GM23338 (cell line): ENCODE measurements at places on chromosomes 5 and 9. TPM values are rescaled to one million over a fixed set of nuclear protein-coding genes. Genes with fewer than 3 reads are reported as not detected.

PCDHB14 gene
- 0.71 and 0.83 TPM in 2 replicates for polyA plus RNA-seq

PCDHGB6 gene
- 1.6 and 2.8 TPM in 2 replicates for polyA plus RNA-seq

PCDHGB5 gene
- polyA plus RNA-seq: 1.7 and 2.5 TPM in 2 replicates

IFNK gene
- polyA plus RNA-seq: not detected in 2 replicates

SLCO4C1 gene
- polyA plus RNA-seq: 1.9 and 2.4 TPM in 2 replicates

OSMR gene
- polyA plus RNA-seq: 1.5 and 1.7 TPM in 2 replicates

IL4 gene
- polyA plus RNA-seq: not detected in 2 replicates

GOLGA1 gene
- polyA plus RNA-seq: 8.0 and 8.8 TPM in 2 replicates

BAAT gene
- 0.08 and 0.12 TPM in 2 replicates for polyA plus RNA-seq

LRRTM2 gene
- polyA plus RNA-seq: 0.89 and 1.5 TPM in 2 replicates

DIPK1B gene
- 18.7 and 24.2 TPM in 2 replicates for polyA plus RNA-seq

FAM221B gene
- polyA plus RNA-seq: 0.09 and 0.47 TPM in 2 replicates

C9 gene
- not detected in 2 replicates for polyA plus RNA-seq

CDHR2 gene
- polyA plus RNA-seq: 0.17 TPM in 1 of 2 replicates, not detected in the other

FGD3 gene
- polyA plus RNA-seq: 0.57 and 0.95 TPM in 2 replicates

PTPDC1 gene
- polyA plus RNA-seq: 3.8 and 4.3 TPM in 2 replicates

GRXCR2 gene
- not detected in 2 replicates for polyA plus RNA-seq

GZMA gene
- polyA plus RNA-seq: not detected in 2 replicates

PHF24 gene
- 0.03 and 0.05 TPM in 2 replicates for polyA plus RNA-seq

OBP2B gene
- not detected in 2 replicates for polyA plus RNA-seq

PPP1R2B gene
- polyA plus RNA-seq: 0.11 TPM in 1 of 2 replicates, not detected in the other

OLFML2A gene
- polyA plus RNA-seq: 1.1 TPM in 2 replicates

IL13 gene
- not detected in 2 replicates for polyA plus RNA-seq

THBS4 gene
- 11.9 and 14.0 TPM in 2 replicates for polyA plus RNA-seq

CKS2 gene
- polyA plus RNA-seq: 1,783 and 1,909 TPM in 2 replicates

CSF1R gene
- polyA plus RNA-seq: 0.21 TPM in 1 of 2 replicates, not detected in the other

CARD19 gene
- polyA plus RNA-seq: 48.3 and 48.9 TPM in 2 replicates

MZB1 gene
- polyA plus RNA-seq: 0.52 and 0.71 TPM in 2 replicates

PCA3 gene
- polyA plus RNA-seq: 0.57 and 0.76 TPM in 2 replicates

CDO1 gene
- 22.7 and 24.5 TPM in 2 replicates for polyA plus RNA-seq

SHOC1 gene
- 0.21 and 0.39 TPM in 2 replicates for polyA plus RNA-seq

CDKN2B-AS1 gene
- not detected in 2 replicates for polyA plus RNA-seq

OR2V2 gene
- polyA plus RNA-seq: not detected in 2 replicates

SLC1A1 gene
- polyA plus RNA-seq: 3.2 and 3.7 TPM in 2 replicates

PCDHA5 gene
- polyA plus RNA-seq: 0.61 and 0.86 TPM in 2 replicates

MTREX gene
- polyA plus RNA-seq: 46.3 and 47.5 TPM in 2 replicates

SLC6A7 gene
- polyA plus RNA-seq: not detected in 2 replicates

CDH10 gene
- not detected in 2 replicates for polyA plus RNA-seq

NTNG2 gene
- 0.42 and 0.99 TPM in 2 replicates for polyA plus RNA-seq
